Myocyte (in vitro differentiated cells): ENCODE measurements at places on chromosomes 2 and 18. TPM values are rescaled to one million over a fixed set of nuclear protein-coding genes. Genes with fewer than 3 reads are reported as not detected.

- DNase-seq = no peak
Measured at GRCh38 chr2:46550686-46551404, 71.5 kb downstream of the TMEM247 start.

DNA sequence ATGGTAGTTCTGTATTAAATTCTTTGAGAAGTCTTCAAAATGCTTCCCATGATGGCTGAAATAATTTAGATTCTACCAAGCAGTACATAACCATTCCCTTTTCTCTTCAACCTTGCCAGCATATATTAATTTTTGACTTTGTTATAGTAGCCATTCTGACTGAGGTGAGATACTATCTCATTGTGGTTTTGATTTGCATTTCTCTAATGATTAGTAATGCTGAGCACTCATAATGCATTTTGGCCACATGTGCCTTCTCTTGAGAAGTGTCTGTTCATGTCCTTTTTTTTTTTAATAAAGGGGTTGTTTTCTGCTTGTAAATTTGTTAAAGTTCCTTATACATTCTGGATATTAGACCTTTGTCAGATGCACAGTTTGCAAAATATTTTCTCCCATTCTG lies 173.9 kb downstream of the CALCRL start:
- DNase-seq = no peak

- no peak for DNase-seq
Measured at GRCh38 chr2:218152777-218153176, 14.0 kb downstream of the CXCR1 start.

DNA sequence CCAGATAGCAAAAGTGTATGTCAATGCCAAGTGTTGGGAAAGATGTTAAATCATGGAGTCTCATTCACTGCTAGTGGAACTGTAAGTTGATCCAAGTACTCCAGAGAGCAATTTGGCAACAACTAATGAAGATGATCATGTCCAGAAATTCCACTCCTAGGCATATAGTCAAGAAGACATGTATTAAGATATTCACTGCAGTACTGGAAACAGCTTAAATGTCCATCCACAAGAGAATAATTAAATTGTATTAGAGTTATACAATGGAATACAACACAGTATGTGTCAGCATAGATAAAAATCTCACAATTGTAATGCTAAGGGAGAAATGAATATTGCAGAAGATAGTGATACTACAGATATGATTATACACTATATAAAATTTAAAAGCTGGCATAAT lies 15.2 kb upstream of the LBH start:
- no peak for DNase-seq

Gene GEN1
- total RNA-seq = 10.4 and 11.3 TPM in 2 replicates
